DND-41 (cell line): ENCODE measurements at places on chromosomes 4 and X.

DNA sequence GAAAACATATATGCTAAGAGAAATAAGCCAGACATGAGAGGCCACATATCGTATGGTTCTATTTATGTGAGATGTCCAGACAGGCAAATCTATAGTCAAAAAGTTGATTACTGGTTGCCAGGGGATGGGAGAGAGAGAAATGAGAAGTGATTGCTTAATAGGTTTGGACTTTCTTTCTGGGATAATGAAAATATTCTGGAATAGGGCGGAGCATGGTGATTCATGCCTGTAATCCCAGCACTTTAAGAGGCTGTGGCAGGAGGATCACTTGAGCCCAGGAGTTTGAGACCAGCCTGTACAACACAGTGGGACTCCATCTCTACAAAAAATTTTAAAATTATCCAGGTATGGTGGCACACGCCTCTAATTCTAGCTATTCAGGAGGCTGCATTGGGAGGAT, 22.4 kb downstream of the RBM47 start:
- no peaks in the 10 kb centered on the region for H3K4me1 ChIP-seq
- no peak for DNase-seq
- H3K4me3 ChIP-seq: no peak overlapping the region
- H3K27ac ChIP-seq: no peak overlapping the region
- H3K27me3 ChIP-seq: no peaks in the 10 kb centered on the region

GRCh38 chr4:176767183-176767582, 25.5 kb downstream of the VEGFC start:
- H3K27me3 ChIP-seq: no peaks in the 10 kb centered on the region
- DNase-seq: no peak

GRCh38 chr4:68390205-68390935, 40.5 kb upstream of the YTHDC1 start:
- no peaks in the 10 kb centered on the region for H3K36me3 ChIP-seq
- H3K4me1 ChIP-seq: no peaks in the 10 kb centered on the region

- H3K27ac ChIP-seq: no peak overlapping the region
- H3K27me3 ChIP-seq: no peaks in the 10 kb centered on the region
- no peak for DNase-seq
- H3K4me1 ChIP-seq: no peaks in the 10 kb centered on the region
Observed at GRCh38 chr4:55920571-55920970, 28.2 kb upstream of the CEP135 start.

DNA sequence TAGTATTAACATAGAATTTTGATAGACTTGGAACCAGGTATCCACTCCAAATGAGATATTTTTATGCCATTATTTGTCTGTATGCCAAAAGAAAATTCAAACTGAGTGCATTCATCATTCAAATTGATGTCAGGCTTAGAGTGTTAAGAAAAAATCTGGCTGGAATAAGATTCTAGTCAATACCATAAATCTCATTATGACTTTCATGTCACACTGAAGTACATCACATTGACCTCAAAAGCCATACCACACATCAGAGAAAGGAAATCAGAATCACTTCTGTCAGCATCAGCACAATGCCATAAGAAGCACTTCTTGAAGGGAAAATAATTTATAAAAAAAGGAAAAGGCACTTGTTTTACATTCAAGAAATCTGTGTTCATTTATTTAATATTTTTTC, 119.0 kb upstream of the BMP3 start:
- no peaks in the 10 kb centered on the region for H3K27me3 ChIP-seq
- no peaks in the 10 kb centered on the region for H3K36me3 ChIP-seq
- H3K4me1 ChIP-seq: no peaks in the 10 kb centered on the region
- H3K4me3 ChIP-seq: no peak overlapping the region

DNA sequence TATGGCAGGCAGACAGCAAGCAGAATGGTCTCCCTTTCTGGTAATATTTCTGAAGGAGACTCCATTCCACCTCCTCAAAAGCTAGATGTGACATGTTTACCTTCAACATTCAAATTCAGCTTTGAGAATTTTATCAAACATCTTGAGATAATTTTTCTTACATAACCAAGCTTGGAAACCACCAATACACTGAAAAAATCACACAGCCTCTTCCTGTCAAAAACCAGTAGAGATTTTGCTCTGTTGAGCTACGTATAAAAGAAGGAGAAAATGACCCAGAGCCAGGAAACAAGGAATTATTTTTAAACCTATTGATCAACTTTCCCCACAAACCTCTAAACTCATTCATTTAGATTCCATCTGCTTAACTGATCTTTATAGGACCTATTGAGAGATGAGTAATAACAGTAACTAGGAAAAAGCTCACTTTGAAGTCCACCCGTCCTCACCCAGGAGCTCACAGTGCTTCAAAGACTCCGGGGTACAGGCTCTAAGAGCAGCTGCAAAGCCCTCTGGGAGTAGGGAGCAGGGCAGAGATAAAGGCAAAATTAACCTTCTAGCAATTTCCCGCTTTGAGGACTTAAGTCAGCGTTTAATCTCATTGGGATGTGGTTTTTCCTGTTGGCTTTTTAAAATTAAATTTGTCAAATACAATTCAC, 318.2 kb upstream of the RASGEF1B start:
- no peak overlapping the region for H3K27ac ChIP-seq
- H3K36me3 ChIP-seq: no peaks in the 10 kb centered on the region
- H3K27me3 ChIP-seq: no peaks in the 10 kb centered on the region
- no peak overlapping the region for H3K4me3 ChIP-seq
- no peak for DNase-seq

DNA sequence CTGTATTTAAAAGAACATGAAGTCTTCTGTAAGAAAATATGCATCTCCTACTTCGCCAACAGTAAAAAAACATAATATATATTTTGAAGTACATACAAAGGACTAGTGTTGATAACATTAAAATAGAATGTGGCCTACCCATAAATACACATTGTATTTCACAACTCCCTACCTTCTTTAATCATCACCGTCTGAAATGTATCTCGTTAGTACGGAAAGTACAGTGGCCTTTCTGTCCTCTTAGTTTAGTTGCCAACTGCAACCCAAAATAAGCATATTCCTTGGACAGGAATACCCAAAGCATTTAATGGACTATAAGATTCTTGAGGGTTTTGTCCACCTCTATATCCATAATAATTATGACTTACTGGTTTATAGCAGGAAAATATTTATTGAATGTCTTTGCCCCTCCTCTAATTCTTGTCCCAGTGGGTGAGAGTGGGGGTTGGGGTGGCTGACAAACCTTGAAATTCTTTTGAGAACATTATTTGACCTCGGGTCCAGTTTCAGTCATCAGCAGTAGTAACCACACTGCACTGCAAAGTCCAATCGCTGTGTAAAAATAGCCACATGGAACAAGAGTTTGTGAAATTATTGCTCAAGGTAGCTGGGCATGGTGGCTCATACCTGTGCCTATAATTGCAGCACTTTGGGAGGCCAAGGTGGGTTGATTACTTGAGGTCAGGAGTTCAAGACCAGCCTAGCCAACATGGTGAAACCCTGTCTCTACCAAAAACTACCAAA, 474.5 kb downstream of the KLHL13 start:
- H3K4me1 ChIP-seq: no peaks in the 10 kb centered on the region
- no peaks in the 10 kb centered on the region for H3K27me3 ChIP-seq
- H3K36me3 ChIP-seq: no peaks in the 10 kb centered on the region
- no peak overlapping the region for H3K27ac ChIP-seq

DNA sequence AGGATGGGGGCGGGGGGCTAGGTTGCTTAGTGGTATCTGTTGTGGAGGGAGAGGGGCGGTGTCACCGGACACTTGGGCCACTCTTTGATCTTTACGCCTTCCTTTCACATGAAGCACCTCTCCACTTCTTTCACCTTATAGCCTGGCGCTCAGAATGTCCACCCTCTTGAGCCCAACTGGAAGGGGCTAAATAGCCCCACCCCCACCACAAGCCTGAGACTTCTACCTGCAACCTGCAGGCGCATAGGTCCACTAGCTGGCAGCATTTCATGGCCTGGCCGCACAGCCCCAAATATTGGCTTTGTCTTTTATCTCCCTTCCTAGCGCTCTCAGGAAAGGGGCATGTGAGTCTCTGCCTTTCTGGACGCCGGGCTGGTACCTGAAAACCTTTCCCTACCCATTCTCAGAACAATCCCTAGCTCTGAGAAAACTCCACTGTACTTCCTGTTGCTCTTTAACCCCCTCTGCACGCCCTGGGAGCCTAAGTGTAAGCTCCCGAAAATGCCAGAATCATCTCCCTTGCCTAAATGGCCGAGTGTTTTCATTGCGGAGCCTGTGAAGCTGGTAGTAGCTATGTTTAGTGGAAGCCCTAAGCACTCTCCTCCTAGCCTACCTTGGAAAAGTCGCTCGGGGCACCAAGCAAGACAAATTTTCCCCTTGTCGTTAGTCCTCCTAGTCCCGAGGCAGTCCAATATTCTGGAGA, 1.2 kb upstream of the TRPC5 start:
- DNase-seq: no peak
- no peak overlapping the region for H3K4me3 ChIP-seq
- H3K27ac ChIP-seq: no peak overlapping the region
- no peaks in the 10 kb centered on the region for H3K4me1 ChIP-seq
- H3K27me3 ChIP-seq: no peaks in the 10 kb centered on the region

- no peaks in the 10 kb centered on the region for H3K4me1 ChIP-seq
- no peak overlapping the region for H3K27ac ChIP-seq
- no peak overlapping the region for H3K4me3 ChIP-seq
- no peaks in the 10 kb centered on the region for H3K36me3 ChIP-seq
Observed at GRCh38 chr4:80266902-80267380, 477 bp downstream of the FGF5 start.

DNA sequence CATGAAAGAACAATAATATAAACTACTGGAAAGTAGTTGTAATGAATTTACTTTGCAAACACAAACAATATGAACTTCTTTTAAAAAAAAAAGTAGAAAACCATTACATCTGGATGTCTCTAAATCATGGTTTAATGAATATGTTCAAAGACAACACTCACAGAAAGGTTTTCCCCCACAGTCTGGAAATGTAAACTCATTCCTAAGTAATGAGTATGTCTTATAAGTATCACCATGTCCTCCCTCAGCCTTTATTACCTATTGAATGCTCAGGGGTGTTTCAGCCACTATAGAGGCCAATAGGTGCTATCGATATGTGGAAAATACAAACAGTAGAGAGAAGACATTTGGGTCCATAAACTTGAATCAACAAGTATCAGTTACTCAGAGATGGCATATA, 186.7 kb downstream of the PALLD start:
- H3K4me1 ChIP-seq: no peaks in the 10 kb centered on the region
- no peak overlapping the region for H3K4me3 ChIP-seq
- H3K27me3 ChIP-seq: peaks cover 4% of the 10 kb centered on the region
- no peak overlapping the region for H3K27ac ChIP-seq
- DNase-seq: no peak
